ENCODE measurements at places on chromosomes 7 and 10.

DNA sequence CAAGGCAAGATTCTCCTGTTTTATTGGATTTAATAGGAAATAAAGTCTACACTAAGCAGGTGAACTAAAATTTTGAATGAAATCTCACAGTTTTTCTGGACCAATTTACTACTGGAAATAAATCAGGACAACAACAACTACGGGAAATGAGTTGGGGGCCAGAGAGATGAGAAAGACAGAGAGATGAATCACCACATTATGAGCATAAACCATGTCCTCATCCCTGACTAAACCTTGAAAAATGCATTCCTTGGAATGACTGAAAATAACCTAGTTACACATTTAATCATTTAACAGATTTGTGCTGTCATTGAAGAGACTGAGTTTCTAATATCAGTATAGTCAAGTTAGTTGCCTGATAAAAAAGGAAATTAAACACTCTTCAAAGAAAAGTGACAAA, 608.4 kb upstream of the KCND2 start:
- no peak for DNase-seq

DNA sequence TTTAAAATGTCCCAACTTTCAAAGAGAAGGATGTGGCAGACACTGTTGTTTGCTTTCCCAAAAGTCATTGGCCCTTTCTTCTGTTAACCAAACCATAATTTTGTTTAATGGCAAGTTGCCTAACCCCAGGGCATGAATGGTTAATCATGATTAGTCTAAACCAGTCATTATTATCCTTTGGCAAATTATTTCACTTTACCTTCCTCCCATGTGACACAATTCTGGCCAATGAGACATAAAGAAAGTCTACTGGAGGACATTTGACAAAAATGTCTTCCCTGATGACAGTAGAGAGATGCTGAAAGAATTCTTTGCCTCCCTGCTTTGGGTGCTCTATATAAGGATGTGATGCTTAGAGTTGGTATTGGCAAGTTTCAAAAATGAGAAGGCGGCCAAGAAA, 101.9 kb downstream of the PODXL start:
- no peak for DNase-seq

GRCh38 chr7:73520673-73521635, 1.1 kb downstream of the BAZ1B start:
- DNase-seq = no peak

DNA sequence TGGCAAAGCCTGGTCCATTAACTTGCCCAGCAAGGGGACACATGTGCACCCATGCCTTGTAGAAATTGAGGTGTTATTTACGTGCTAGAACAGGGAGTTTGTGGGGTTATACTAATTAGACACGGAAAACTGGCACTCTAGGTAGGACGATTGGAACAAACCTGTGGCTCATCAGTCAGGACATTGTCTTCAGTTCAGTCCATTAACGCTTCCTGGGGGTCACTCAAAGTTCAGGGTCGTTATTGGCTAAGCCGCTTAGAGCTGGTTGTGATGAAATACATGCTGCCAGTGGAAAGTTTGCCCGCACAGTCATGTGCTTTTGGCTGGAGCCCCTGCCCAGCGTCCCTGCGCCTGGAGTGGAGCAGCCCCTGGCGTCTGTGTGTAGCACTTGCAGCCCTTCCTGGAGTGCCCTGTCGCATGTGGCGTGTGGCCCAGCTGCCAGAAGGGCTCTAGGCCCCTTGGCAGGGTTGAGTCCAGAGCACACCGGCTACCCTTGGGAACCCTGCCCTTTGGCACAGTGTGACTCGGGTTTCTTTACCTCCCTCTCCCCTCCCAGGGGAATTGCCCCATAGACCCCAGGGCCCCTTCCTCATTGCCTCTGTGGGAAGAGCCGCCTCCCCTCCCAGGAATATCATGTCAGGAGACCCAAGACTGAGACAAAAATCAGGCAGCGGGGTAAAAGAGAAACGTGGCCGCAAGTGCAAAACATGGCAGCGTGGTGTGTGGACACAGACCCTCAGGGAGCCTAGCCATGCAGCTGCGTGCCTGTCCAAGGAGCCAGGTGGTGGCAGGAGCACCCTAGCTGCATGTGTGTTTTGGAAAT, 9.8 kb downstream of the ZNF775 start:
- DNase-seq = no peak

- DNase-seq = no peak
These were observed 2.6 kb downstream of the BZW2 start for GRCh38 chr7:16648551-16648950.

DNA sequence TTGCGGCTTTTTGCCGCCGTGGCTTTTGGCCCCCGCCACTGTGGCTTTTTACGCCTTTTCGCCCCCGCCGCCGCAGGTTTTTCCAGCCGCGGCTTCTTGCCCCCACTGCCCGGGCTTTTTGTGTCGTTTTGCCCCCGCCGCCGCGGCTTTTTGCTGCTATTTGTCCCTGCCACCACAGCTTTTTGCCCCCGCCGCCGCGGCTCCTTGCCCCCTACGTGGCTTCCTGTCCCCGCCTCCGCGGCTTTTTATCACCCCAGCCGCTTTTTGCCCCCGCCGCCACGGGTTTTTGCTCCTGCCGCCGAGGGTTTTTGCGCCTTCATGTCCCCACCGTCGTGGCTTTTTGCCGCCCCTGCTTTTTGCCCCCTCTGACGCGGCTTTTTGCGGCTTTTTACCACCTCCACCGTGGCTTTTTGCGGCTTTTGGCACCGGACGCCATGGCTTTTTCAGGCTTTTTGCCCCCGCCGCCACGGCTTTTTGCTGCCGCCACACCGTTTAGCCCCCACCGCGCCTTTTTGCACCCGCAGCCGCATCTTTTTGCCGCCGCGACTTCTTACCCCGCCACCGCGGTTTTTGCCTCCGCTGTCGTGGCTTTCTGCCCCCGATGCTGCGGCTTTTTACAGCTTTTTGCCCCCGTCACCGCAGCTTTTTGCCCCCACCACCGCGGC, 637.0 kb downstream of the ZNF716 start:
- DNase-seq = no peak

DNA sequence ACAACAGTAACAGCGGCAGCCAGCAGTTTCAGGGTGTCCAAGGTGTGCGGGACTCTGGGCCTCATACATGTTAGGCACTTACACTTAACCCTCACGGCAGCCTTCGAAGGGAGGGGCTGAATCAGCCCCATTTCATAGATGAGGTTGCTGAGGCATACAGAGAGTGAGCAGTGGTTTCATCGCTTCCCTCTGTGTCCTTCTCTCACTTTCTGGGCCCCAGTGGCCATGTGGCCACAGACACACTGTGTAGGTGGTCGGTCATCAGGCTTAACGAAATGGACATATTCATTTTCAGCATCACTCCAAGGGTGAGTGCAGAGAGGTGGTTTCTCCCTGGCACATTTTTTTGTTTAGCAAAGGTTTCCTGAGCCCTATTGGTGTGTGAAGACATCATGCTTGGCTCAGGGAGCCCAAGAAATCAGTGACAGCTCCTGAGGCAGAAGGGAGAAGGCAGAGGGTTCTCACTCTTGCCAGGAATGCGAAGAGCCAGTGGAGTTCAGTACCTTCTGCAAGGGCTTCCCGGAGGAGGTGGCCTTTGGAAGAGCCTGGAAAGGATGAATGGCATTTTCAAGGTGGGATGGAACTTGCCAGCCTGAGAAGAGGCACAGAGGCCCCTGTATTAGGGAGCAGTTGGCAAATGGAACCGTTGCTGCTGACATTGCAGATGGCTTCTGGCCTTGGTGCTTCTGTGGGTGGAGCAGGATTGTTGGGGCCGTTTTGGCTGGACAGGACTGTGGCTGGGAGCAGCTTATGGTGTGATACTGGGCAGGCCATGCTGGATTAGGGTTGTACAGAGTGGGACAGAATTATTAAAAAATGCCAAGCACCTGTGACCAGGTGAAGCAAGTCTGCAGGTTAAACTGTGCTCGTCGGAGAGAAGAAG, 61.7 kb upstream of the PPIF start:
- DNase-seq = no peak

- no peak for DNase-seq
These were observed 3.3 kb downstream of the GRB10 start for GRCh38 chr7:50779427-50779826.

GRCh38 chr7:80619741-80620140, 18.7 kb upstream of the CD36 start:
- DNase-seq = no peak

DNA sequence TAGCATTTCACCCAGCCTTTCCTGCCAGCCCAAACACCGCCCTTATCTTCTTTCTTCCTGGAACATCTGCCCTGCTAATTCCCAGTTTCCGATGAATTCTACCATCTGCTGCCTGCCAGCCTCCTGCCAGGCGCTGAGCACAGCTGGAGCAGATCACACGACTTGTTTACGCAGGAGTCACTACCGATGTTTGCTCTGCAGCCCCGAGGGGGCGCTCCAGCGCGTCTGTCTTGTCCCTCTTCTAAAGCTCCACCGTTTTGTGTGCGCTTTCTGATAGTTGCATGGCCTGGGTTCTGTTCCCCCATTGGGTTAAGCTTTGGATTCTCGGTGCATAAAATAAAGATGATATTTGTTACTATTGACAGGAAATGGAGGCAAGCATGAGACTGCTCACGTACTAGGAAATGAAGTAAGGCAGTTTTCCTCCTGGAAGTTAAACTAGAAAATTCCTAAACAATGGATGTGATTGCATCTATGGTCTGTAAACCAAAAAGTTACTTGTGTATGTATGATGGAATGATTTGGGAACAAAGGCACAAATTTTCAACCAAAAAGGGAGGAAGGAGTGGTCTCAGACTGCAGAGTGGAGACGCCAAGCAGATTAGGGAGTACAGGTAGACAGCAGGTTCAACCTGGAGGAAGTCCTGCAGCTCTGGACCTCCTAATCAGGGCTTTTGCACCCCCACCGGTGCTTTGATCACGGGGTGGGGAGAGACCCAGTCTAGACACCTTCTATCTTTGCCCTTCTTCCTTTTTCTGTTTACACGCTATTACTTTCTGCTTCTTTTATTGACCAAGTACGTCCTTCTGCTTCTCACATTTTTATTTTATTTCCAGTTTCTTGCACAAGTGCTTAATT, 2.2 kb upstream of the RBM17 start:
- DNase-seq = peak; percentile 69

DNA sequence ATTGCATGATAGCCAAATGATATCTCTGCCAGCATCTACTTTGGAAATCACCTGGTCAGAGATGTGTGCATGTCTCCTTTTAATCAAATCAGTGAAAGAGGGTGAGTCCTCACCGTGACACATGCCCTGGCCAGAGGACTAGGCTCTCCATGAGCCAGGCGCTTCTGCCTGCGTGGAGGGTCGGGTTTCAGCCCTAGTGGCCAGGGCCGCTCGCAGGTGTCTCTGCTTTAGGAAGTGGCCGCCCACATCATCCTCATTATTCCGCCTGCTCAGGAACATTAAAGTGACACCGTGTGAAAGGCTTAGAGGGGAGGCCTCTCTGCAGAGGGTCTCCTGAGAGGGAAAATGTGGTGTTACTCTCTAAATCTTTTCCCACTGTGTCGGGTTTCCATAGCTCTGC, 173.6 kb upstream of the PRKCQ start:
- no peak for DNase-seq

GRCh38 chr10:106996510-106996909, 168.0 kb downstream of the SORCS1 start:
- DNase-seq = no peak

- no peak for DNase-seq
These were observed 42.4 kb upstream of the GDF10 start for GRCh38 chr10:47257396-47258120.

GRCh38 chr10:70492786-70493659, 14.5 kb downstream of the PALD1 start:
- no peak for DNase-seq

- DNase-seq = no peak
These were observed 19.1 kb upstream of the GPAM start for GRCh38 chr10:112202561-112203241.

GRCh38 chr10:131544495-131544894, 233.0 kb upstream of the TCERG1L start:
- DNase-seq = no peak

GRCh38 chr10:89963451-89964102, 262.2 kb downstream of the KIF20B start:
- DNase-seq = no peak

GRCh38 chr10:43491855-43492254, 54.9 kb downstream of the ZNF487 start:
- no peak for DNase-seq

DNA sequence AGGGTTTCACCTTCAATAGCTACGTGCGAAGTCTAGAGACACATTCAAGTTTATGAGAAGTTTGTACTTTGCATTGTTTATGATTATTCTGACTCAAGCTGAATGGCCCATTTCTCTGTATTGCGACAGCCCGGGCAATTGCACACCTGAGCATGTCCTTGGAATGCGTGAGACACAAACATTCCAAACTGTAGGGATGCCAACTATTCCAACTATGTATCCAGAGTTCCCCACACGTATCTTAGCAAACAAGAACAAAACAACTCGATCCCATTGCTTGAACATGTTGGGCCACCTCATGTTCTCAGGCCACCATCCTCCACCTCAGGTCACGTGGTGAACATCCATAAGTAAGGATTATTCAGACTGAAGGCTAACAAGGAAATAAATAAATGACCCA, 51.4 kb upstream of the EGFR start:
- no peak for DNase-seq

- DNase-seq = no peak
These were observed 56.7 kb upstream of the TFEC start for GRCh38 chr7:116087291-116087690.

DNA sequence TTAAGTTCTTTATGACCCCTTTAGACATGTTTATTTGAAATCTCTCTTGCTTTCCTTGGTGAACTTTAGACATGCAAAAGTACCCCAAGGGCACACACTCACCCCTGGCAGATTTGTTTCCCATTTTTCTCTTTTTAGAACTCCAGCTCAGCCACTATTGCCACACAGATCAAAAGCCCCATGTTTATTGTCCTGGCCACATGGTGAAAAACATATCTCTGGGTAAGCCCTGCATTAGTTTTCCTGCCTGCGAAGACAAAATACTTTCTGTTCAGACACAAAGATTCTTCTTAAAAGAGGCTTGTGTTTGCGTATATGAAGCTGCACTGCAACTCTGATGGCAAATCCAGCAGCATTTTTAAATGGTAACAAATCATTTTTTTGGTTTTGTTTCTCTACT, 200.0 kb downstream of the POLR1F start:
- DNase-seq = no peak

GRCh38 chr7:71637578-71637977, 505.6 kb downstream of the GALNT17 start:
- no peak for DNase-seq

DNA sequence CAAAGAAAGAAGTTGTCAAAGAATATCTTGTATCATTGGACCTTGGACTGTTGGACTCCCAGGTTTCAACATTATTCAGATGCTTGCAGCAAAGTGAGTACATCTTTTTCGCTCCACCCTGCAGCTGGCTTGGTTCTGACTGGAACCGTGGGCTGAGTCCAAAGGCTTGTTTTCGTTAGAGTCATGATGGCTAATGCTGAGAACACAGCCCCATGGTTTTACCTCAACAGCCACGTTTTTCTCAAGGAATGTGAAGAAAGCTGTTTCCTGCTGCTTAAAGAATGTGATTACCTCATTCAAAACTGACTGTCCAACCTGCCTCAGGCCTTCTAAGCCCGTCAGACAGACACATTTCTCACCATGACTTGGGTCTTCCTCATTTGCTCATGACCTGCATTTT, 69.5 kb downstream of the STEAP1B start:
- no peak for DNase-seq
